GM03348 (cell line): ENCODE measurements at places on chromosomes 5 and 9.
A peak's percentile ranks its signal among the peaks of the same experiment; 100 is the strongest.

GRCh38 chr5:38469707-38470267, 86.7 kb downstream of the LIFR start:
- no peak for DNase-seq

DNA sequence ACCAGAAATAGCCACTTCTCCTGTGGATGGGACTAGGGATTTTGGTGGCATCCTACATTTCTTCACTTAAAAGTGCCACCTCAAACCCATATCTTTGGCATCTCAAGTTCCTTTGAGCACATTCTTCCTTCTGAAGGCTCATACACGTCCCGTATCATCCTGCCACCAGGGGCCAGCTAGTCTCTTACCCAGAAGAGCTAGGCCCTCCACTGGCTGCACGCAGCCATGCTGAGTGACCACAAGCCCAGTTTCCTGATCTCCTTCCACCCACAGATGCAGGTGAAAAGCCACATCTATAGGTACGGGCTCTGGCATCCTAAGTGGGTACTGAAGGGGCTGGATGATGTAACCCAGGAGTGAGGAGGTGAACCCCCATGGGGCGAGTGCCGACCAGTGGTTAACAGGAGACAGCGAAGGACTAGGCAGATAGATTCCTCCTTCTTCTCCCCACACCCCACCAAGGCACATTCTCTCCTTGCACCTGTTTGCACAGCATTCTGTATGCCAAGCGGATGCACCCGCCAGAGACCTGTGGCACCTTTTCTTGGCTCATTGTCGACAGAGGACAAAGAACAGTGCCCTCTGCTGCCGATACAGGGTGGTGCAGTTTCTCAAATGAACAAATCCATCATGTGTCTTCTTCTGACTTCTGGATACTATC, 14.4 kb upstream of the SCGB3A1 start:
- peak; percentile 75 for DNase-seq

GRCh38 chr5:137613554-137614265, 114.6 kb upstream of the SPOCK1 start:
- no peak for DNase-seq

- no peak for DNase-seq
Observed at GRCh38 chr5:16932401-16932800, 3.7 kb downstream of the MYO10 start.

- DNase-seq, result no peak
Observed at GRCh38 chr9:83574482-83574881, 36.3 kb upstream of the FRMD3 start.

GRCh38 chr5:168404365-168404764, 81.9 kb upstream of the RARS1 start:
- peak; percentile 88 for DNase-seq

- DNase-seq, result no peak
Observed at GRCh38 chr9:129394061-129394885, 216.2 kb upstream of the IER5L start.

DNA sequence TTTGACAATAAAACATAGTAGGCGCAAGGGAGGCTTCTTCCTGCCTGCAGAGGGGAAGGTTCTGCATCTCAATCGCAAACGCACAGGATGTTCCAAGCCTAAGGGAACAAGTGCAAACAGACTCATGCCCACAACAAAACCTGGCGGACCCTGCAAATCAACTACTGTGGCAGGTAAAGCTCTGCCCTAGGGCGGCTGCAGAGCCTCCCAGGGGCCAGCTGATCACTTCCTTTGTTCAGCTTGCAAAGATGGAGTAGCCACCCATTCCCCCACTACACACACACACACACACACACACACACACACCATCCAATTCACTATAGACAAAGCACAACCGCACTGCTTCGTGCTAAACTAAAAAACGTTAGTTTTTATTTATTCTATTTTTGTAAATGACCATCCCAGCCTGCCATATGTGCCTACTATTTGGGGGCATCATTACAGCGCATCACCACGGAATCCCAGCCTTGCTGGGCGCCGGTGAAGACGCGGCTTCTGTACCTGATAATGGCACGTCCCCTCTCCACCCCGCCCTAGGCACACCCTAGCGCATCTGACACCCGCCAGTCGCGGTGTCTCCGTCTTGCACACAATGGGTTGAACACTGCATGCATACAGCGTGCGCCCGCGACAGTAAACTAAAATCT, 57.6 kb downstream of the DPYSL3 start:
- no peak for DNase-seq

GRCh38 chr9:27528076-27528885, 1.3 kb downstream of the MOB3B start:
- peak; percentile 68 for DNase-seq

DNA sequence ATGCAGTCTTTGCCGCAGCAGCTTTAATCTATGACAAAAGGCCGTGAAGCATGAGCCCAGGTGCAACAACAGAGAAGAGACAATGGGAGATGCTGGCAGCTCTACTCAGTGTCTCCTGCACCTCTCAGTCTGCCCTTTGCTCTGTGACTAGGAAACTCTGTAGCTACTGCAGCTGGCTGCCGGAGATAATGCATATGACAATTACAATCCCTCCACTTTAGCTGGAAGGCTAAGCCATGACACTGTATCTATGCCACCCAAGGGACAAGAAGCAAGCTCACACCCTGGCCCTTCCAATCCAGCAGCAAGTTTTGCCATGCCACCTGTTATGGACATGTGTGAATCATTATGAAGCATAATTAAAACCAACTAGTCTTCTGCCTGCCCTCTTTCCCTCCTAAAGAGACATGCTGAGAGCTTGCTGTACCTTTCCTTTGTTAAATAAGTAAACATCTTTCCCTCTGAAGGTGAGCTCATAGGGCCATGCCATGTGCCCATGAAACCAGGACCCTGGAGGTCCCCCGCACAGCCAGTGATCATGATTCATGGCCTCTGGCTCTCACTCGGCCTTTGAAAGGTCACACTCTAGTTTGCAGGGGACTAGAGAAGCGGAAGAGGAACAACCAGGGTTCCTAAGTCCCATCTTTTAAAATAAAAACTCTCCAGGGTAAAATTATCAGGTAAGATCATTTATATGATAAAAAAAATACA, 219.4 kb downstream of the SPOCK1 start:
- DNase-seq, result no peak

GRCh38 chr5:134135091-134135655, 20.7 kb downstream of the TCF7 start:
- DNase-seq, result no peak

- DNase-seq, result no peak
Observed at GRCh38 chr5:136590581-136590980, 225.2 kb upstream of the TRPC7 start.

GRCh38 chr5:109945097-109945678, 255.5 kb downstream of the MAN2A1 start:
- no peak for DNase-seq

GRCh38 chr5:144248015-144248414, 77.3 kb downstream of the KCTD16 start:
- no peak for DNase-seq

GRCh38 chr9:33139421-33140228, 27.5 kb downstream of the B4GALT1 start:
- DNase-seq, result peak; percentile 87

DNA sequence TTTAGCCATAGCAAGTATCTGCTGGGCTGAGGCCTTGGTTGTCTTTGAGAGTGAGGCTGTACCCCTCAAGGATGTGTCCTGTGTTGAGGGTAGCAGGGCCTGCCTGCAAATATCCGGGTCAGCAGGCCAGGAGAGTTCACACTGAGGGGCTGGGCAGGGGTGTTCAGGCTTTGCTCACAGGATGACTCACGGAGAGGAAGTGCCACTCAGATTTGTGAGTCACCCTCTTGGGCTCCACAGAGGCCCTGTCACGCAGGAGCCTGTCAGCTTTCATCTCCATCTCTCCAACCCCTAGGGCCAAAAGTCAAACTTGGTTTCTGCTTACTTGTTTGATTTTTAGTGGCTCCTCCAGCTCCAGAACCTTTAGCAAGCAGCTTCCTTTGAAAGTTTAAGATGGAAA, 211.5 kb downstream of the SEC61B start:
- DNase-seq, result peak; percentile 76

GRCh38 chr5:38765399-38765861, 80.4 kb upstream of the OSMR start:
- DNase-seq, result no peak

DNA sequence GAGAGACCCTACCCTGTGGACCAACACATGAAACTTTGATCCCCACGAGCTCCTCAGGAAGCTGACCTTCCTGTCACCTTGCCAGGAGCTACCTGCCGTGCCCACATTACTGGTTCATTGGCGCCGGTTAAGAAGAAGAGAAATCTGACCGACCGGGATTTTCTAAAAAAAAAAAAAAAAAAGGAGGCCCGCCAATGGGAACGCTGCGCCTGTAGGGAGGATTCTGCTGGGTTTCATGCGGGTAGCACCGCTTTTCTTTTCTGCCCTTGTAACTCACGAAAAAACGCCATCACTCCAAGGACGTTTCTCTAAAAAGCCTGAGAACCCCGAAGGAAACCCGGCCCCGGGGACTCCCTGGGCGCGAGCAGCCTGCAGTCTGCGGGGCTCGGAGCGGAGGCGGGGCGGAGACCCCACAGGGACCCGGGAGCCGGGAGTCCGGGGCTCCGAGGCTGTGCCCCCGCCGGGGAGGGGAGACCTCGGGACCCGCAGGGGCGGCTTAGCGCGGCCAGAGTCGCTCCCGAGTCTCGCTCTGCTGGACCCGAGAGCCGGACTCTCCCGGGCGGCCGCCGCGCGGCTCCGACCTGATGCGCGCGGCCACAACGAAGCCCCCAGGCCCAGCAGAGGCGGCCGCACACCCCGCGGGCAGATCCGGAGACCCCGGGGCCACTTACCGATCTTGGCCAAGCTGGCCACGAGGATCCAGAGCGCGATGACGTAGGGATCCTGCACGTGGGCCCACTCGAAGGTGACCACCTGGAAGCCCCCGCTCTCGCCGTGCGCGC, 617 bp downstream of the SLC9A3 start:
- peak; percentile 51 for DNase-seq

- DNase-seq, result no peak
Observed at GRCh38 chr5:150172145-150172544, 5.6 kb downstream of the CDX1 start.

- peak; percentile 8 for DNase-seq
Observed at GRCh38 chr9:110257097-110257841, 962 bp upstream of the TXN start.

DNA sequence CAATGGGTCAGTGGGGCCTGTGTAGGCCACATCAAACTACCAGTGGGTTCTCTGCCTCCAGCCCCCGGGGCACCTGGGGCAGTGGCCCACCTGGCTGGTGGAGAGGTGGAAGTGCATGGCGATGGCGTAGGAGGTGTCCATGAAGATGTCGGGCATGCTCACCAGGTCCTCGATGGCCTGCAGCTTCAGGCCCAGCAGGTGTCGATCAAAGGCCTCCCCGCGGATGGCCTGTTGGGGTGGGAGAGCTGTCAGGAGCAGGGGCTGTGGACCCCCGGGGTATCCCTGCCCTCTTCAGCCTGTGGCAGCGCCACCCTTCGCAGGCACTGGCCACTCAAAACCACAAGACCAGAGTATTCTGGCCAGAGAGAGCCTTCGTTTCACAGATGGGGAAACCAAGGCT, 14.7 kb downstream of the CRAT start:
- no peak for DNase-seq
